ENCODE measurements at places on chromosomes 5 and 9. TPM values are rescaled to one million over a fixed set of nuclear protein-coding genes. Genes with fewer than 3 reads are reported as not detected.

The NRG2 gene
- 1.3 TPM for total RNA-seq

The SNX2 gene
- total RNA-seq = 41.6 TPM

The RORB gene
- not detected for total RNA-seq

The SPATA31D4 gene
- total RNA-seq = not detected

The PCDHB15 gene
- total RNA-seq = not detected
